CD4-positive, alpha-beta T cell treated with Interleukin-12 subunit alpha and Interleukin-12 subunit beta, for 1 hour (primary cell): ENCODE measurements at places on chromosomes 11 and 22.

DNA sequence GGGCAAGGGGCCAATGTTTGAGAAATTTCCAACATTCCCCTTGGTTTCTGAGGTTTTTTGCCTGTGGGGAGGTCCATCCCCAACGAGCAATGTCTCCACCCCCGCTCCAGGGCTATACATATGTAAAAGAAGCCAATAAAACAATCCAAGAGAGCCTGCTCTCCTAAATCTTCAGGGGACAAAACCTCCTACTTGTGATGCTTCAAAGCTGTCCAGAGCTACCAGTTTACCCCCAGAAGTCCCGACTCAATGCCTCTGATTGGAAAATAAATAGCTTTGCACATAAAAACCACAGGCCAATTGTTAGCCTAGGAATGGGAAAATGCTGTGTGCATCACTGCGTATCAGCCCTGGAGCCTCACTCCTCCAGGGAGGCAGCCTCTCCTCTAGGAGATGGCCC is 66.0 kb upstream of the PAX6 start:
- no peak for DNase-seq

DNA sequence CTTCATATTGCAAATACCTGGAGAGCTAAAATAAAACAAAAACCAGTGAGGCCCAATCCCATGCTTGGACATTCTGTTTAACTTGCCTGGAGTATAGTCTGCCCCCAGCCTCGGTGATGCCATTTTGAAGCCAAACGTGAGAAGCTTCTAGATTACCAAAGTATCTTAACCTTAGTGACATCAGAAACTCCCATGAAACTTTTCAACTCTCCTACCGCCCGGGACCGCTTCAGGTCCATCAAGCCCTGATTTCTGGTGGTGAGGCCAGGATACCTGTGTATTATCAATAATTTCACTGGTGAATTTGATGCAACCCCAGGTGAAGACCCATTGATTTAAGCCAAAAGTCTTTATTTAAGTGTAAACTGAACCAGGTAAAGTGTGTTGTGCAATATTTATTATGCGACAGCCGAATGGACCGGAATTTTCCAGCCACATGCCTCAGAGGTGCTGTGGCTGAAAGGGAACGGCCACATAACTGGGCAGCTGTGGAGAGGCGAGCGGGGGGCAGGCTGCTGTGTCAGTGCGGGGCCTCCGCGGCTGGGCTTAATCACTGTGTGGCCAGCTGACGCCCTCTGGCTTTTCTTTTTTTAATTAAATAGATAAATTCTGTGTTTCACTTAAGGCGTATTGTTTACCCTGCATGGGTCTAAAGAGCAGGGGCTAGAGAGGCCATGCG is 385.5 kb upstream of the B3GAT1 start:
- DNase-seq, result no peak

GRCh38 chr11:44811841-44812448 is 85.2 kb downstream of the TSPAN18 start:
- no peak for DNase-seq

GRCh38 chr11:10474551-10474950 is 19.5 kb downstream of the AMPD3 start:
- no peak for DNase-seq

- DNase-seq, result no peak
Measured at GRCh38 chr22:46502440-46503175, 34.8 kb downstream of the CELSR1 start.

DNA sequence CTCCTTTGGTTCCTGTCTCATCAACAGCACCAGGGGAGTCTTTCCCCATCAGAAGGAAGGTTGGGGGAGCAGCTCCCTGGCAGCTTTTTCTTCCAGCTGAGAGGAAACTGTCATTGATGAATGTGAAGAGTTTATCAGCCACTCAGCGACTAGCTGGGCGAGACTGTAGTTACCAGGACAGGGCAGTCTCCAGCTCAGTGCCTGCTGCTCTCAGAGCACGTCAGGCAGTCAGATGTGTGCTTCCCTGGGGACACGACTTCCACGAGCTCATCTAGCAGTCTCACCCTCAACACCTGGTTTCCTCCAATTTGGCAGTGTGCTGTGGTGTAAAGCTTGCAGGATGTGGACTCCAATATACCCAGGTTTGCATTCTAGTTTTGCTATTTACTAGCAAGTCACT is 12.5 kb upstream of the C1QTNF4 start:
- DNase-seq, result no peak

GRCh38 chr22:50704510-50705218 is 32.0 kb downstream of the SHANK3 start:
- no peak for DNase-seq

GRCh38 chr22:49703505-49703904 is 124.2 kb downstream of the BRD1 start:
- DNase-seq, result no peak

DNA sequence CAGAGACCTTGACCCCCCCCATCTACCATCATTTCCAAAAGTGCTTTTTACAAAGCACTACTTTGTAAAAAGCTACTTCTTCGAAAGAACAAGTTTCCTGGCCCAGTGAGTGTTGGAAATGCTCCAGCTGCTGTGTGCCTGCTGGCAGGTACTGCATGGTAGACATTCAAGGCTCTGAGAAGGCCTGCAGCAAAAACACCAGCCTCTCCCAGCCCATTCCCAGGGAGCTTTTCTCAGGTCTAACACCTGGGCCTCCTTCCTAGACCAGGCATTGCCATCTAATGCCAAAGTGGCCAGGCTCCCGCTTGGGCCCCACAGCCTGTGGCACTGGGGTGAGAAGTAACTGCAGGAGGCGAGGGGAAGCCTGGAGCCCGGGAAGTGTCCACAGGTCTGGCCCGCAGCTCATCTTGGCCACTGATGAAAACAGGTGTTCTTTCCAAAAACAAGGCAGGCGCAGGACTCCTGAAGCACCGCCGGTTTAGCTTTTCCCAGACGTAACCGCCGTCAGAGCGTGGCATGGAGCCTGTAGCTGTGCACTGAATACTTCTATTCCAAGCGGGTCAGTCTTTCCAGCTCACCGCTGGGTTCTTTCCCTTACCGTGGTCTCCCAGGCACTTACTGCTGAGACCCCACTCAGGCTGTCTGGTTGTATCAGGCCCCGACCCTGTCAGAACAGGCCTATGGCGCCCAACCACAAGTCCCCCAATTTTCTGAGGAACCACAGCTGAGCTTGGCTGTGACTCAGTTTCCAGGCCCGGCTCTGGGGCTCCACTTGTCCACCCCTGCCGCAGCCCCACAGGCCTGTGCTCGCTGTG is 1.2 kb upstream of the TCIRG1 start:
- no peak for DNase-seq

- no peak for DNase-seq
Measured at GRCh38 chr11:8366316-8366715, 102.6 kb upstream of the LMO1 start.

DNA sequence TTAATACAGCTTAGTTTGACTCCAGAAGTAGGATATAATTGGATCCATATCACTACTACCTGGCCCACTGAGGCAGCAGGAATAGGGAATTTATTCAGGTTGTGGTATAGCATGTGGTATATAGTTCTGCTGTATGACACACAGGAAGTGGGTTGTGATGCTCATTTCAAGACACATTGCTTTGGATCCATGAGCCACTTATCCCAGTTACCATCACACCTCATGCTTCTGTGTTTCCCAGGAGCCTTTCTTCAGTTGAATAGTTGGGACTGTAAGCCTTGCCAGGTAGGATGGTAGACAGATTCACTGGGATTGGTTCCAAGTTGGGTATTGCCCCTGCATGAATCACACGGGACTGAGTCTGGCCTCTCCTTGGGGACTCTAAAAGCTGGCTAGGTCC is 9.9 kb upstream of the SLC37A2 start:
- no peak for DNase-seq

GRCh38 chr11:75475767-75476650 is 43.0 kb upstream of the KLHL35 start:
- DNase-seq, result peak; percentile 8

DNA sequence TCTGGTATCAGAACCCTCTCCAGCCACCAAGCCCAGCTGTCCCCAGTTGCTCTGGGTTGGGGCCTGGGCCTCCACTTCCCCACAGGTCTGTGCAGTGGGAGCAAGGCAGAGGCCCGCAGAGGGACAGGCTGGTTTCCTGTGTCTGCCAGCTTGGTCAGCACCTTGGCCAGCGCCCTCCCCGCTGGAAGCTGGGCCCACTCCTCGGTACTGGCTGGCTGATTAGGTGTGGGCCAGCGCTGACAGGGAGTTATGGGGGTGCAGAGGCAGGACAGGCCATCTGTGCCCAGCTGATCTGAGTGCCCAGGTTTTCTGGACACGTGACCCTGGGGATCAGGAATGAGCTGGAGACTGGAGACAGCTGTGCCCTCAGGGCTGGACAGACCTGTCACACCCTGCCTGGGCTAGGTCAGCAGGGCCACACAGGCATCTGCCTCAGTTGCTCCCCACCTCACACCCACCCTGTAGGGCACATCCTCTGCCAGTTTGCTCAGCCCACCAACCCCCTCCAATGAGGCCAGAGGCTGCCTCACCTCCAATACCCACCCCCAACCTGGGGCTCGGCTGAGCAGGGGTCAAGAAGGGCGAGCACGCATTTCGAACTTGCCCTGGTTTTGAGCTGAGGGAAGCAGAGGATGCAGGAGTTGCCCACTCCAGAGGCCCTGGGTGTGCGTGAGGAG is 175.3 kb downstream of the IGLL1 start:
- no peak for DNase-seq

GRCh38 chr22:41683616-41684015 is 5.1 kb downstream of the SNU13 start:
- DNase-seq, result no peak

GRCh38 chr11:130553306-130553705 is 104.9 kb downstream of the ADAMTS15 start:
- DNase-seq, result no peak
